Activated CD4-positive, CD25-positive, alpha-beta regulatory T cell treated with anti-CD3 and anti-CD28 coated beads, Interleukin-2, amount 50 U/mL, for 16 hours (primary cell): ENCODE measurements at places on chromosomes 4 and X.

GRCh38 chr4:40395908-40396793, 61.0 kb downstream of the CHRNA9 start:
- DNase-seq: no peak

DNA sequence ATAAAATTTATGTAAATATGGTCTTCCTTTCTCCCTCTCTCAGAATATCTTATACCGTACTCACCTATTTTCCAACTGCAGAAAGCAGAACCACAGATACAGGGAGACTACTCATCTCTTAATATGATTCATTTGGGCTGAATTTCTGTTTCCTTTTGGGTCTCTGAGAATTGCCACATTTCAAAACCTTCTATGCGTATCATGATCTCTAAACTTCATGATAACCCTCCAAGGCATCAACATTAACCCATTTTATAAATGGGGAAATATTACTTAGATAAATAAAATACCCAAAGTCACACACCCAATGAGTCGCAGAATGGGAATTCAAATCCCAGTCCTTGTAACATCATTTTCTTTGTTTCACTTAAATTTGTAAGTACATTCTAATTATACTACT, 16.6 kb upstream of the PRDM8 start:
- no peak for DNase-seq

GRCh38 chrX:119475389-119476101, 7.3 kb downstream of the SLC25A5 start:
- DNase-seq: no peak

DNA sequence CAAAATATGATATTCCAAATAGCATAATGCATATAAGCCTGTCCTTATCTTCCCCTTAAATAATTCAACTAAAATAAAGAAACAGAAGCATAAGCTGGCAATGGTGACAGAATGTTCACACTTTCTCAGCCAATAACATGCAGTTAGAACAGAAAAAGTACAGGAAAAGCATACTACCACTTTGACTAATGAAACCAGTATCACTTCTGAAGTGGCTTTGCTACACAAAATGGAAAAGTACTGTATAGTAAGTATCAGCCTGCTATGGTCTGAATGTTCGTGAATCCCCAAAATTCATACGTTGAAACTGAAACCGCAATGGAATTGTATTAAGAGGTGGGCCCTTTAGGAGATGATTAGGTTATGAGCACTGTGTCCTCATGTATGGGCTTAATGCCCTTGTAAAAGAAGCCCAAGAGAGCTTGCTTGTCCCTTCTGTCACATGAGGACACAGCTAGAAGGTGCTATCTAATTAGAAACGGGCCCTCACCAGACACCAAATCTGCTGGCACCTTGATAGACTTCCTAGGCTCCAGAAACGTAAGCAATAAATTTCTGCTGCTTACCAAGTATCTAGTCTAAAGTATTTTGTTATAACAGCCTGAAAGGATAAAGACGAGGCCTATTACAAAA, 102.6 kb downstream of the PRDM5 start:
- DNase-seq: no peak

GRCh38 chr4:82090717-82091116, 283.1 kb downstream of the HNRNPD start:
- no peak for DNase-seq

DNA sequence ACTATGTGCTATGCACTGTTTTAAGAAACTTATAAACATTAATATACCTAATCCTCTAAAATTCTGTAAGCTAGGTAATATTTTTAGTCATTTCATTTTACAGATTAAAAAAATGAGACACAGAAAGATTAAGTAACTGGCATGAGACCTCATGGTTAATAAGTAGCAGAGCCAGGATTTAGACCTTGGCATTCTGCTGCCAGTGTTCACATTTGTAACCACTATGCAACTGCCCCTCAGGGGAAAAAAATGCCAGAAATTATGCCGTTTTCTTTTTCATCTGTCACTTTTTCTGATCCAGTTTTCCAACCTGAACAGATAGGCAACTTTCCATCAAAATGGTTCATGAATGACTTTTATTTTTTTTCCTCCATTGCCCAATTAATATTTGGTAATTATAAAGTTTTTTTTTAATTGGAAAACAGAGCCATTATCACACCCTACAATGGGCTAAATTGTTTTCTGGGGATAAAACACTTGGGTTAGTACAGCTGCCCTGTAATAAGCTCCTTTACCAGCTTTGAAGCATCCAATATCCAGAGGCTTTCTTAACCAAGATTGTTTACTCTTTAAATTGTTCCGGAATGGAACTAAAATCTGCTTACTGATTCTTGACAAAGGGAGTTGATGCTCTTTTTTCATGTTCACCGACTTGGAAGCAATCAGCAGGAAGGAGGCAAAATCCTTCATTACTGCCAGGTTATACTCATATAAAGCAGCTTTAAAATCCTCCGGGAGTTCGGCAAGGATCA, 56.4 kb upstream of the DDX60 start:
- DNase-seq: no peak

GRCh38 chr4:185470501-185471195, 885 bp downstream of the CCDC110 start:
- DNase-seq: peak; percentile 15

GRCh38 chr4:53935780-53936179, 128.6 kb downstream of the CHIC2 start:
- no peak for DNase-seq

DNA sequence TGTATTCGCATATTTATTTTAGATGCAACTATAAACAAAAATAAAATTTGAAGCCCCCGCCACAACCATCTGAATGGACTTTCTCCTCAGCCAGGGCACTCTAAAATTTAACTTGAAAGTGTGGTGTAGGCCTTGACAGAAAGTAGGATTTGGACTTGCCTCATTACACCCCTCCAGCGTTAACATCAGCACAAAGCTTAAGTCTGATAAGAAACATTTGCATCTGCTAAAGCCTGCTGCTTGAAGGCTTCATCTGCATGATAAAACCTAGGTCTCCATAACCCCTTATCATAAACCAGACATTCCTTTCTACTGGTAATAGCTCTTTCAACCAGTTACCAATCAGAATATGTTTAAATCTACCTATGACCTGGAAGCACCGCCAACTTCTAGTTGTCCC, 1046.5 kb downstream of the FAT4 start:
- no peak for DNase-seq

DNA sequence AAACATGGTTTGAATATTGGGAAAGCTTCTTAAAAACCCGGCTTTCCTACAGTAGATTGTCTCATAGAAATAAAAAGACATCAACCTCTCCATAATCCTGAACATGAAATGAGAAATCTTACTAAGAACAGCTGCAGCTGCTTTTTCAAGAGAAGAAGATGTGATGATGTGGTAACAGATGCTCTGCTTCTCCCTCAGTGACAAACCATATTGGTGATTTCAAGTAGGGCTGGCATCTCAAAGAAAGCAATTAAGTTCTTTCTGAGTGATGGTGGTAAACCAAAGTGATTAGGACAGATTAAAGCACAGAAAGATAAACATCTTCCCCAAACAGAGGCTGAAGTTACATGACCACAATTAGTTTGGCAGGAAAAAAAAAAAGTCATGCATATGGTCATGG, 1477.7 kb downstream of the RAPGEF2 start:
- no peak for DNase-seq

DNA sequence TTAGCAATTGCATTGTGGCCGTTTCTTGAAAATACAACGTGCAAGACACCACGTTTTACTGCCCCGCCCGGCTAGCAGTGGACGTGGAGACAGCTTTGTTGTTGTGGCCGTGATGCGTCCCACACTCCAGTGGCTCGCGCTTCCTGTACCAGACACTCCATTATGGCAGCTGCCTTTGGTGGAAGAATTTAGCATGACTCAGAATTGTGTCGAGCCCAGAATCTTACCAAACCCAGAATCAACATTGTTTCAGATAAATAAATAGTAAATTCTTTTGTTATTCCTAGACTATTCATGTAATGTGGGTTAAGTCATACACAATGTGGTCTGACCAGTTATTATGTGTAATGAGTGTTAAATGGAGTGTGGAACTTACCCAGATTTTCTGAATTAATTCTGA, 25.3 kb upstream of the S100P start:
- no peak for DNase-seq

DNA sequence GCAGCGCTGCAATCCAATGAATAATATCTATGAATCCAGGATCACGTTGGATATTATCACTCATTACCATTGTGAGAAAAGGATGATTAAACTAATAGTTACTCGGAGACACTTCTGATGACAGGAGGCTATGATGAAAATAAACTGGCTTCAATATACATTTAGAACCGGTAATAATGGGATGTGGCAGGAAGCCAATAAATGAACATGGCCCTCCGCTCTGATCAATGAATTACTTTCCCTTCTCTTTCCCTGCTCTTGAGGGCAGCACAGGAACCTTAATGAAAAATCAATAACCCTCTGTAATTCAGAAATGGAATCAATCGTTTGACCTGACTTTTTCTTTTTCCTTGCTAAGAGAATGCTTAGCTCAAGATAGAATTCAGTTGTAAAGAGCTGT, 103.9 kb upstream of the PAQR3 start:
- DNase-seq: no peak

- DNase-seq: no peak
Measured at GRCh38 chr4:129883996-129884395, 788.0 kb downstream of the C4orf33 start.

DNA sequence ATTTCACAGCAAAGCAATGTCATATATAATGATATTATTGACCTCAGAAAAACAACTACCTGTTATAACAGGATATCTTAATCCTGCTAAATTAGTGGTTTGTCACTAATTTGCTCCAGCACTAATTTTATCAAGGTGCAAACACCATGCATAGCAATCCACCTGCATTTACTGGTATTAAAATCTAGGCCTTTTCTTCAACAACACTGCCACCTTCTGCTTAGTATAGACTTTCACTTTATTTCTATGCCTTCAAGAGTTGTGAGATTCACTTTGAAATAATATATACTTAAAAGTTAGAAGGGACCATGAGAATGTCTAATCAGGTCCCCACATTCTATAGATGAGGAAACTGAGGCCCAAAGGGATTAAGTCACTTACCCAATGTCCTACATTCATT, 82.1 kb upstream of the IQCM start:
- no peak for DNase-seq

- no peak for DNase-seq
Measured at GRCh38 chrX:149643496-149643895, 11.9 kb upstream of the TMEM185A start.

GRCh38 chr4:105909787-105910281, 14.6 kb downstream of the NPNT start:
- DNase-seq: no peak

- no peak for DNase-seq
Measured at GRCh38 chrX:21632027-21632426, 26.1 kb downstream of the KLHL34 start.

GRCh38 chrX:130395341-130395740, 6.4 kb upstream of the RBMX2 start:
- no peak for DNase-seq

- DNase-seq: peak; percentile 55
Measured at GRCh38 chrX:46758956-46759644, at the start of gene SLC9A7. Gene SLC9A7, minus strand, starts transcription at chrX:46759118. Its CDS starts 89 bp downstream, at chrX:46759029.

DNA sequence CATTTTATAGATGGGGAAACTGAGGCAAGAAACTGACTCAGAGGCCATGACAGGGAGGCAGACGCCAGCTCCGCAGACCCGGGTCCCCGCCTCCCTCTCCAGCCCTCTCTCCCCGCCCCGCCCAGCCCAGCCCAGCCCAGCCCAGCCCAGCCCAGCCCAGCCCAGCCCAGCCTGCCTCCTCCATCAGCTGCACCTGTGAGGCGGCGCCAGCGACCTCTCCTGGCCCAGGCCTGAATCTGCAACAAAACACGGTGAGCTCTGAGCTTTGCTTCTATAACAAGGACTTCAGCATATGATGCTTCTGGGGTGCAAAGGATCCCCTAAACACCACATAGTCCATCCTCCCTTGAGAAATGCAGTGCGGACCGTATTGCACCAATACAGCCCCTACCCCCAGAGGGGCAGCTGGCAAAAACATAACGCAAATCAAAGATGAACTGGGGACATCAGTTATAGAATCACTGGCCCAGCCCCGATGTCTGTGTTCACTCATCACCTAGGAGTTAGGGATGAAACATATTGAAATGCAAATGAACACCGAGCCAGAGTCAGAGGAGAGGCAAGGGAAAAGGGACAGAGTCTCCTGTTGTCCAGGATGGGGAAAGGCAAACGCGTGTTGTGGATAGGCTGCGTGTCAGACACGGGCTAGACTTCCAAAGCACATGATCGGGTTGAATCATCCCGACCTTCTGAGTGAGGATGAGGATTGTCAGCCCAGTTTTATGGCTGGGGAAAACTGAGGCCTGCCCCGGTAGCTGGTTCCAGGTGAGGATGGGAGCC, 216.1 kb upstream of the PSAPL1 start:
- DNase-seq: no peak

GRCh38 chr4:86483173-86483490, 111.0 kb upstream of the PTPN13 start:
- no peak for DNase-seq

DNA sequence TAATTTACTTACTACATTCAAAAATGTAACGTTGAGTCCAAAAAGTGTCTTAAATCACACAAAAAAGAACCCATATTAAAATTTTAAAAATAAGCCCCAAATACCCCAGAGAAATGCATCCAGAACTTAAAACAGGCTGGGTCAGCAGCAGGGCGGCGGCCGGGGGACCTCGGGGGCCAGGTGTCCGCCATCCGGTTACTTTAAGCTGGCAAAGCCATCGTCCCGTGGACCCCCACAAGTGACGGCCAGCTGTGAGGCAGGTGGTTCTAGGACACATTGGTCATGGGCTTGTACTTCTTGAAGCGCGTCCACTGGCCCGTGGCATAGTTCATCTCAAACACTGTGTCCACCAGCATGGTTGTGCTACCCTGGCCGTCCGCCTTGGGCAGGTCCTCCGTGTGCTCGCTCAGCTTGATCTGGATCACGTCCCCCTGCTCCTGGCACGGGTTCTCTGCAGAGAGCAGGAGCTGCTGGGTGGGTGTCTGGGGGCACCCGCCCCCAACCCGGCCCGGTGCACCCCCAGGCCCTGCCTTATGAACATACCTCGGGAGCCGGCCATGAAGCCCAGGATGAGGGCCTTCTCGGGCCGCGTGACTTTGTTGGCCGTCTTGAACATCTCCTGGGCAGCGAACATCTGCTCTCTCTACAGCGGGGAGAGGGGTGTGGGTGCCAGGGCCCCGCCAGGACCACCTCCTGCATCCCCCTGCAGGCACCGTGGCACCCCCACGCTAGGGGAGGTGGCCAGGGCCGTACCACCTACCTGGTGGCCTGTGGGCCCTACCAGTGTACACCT, 25.5 kb downstream of the NELFA start:
- no peak for DNase-seq

GRCh38 chr4:2059046-2059725, at the start of gene NAT8L:
Gene NAT8L, plus strand, starts transcription at chr4:2059327. Its CDS starts 185 bp downstream, at chr4:2059512.
- DNase-seq: no peak
